Stimulated activated CD4-positive, alpha-beta T cell treated with anti-CD3 and anti-CD28 coated beads, Interleukin-15, amount 100 ng/mL, for 24 hours (primary cell): ENCODE measurements at places on chromosomes 1 and 21.

DNA sequence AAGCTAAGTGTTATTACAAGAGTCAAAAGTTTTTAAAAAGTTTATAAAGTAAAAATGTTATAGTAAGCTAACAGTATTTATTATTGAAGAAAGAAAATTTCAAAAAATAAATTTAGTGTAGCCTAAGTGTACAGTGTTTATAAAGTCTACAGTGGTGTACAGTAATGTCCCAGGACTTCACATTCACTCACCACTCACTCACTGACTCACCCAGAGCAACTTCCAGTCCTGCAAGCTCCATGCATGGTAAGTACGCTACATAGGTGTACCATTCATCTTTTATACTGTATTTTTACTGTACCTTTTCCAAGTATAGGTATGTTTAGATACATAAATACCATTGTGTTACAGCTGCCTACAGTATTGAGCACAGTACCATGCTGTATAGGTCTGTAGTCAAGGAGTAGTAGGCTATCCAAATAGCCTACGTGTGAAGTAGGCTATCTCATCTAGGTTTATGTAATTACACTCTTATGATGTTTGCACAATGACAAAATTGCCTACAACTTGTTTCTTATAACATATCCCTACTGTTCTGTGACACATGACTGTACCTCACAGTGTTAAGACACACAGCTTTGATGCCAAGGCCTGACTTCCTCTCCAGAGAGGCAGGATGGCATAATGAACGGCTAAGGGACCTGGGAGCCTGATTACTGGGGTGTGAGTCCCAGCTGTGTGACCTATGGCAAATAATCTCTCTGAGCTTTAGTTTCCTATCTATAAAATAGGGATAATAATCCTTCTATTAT, 12.7 kb downstream of the DHCR24 start:
- DNase-seq: no peak

DNA sequence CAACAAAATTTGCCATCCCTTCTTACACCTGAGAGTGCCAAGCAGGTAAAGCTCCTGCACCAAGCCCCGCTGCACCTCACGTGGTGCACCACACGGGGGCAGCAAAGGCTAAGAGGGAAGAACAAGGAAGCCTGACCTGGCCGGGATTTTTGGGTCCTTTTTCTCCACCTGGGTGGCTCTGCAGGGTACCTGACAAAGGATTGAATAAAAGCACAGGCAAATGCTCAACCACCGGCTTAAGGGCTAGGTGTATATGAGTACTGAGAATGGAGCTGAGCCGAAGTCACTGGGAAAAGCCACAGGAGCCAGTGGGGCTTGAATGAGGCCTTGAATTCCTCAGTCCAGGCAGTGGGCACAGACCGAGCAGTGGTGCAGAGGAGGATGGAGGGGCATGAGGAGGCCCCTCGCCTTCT, 36.4 kb downstream of the ZNF697 start:
- peak; percentile 83 for DNase-seq

- peak; percentile 74 for DNase-seq
Observed at GRCh38 chr1:116375887-116376728, 3.1 kb downstream of the ATP1A1 start.

DNA sequence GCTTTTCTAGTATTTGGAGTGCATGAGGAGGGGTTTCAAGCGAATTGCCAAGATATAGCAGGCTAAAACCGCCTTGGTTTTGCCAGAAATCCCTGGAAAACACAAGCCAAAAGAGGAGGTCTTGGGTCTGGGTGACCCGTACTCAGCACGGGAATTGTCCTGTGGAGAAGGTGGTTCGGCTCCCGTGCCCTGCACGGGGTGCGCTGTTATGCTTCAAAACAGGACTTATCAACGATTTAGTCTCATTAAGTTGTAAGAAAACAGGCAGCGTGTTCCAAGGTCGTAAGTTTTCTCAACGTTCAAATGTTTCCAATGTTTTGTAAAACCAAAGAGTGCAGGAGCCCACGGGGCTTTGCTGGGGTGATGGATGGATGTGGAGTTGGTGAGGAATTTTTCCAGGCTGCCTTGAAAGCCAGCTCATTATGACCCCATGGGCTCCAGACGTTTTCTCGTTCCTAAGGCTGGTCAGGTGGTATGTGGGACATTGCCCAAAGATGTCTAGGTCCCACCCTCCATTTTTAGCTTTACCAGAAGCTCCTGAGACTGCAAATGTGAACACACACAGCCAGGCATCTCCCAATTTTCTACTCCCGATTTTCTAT, 75.4 kb upstream of the CLDN14 start:
- DNase-seq: no peak

DNA sequence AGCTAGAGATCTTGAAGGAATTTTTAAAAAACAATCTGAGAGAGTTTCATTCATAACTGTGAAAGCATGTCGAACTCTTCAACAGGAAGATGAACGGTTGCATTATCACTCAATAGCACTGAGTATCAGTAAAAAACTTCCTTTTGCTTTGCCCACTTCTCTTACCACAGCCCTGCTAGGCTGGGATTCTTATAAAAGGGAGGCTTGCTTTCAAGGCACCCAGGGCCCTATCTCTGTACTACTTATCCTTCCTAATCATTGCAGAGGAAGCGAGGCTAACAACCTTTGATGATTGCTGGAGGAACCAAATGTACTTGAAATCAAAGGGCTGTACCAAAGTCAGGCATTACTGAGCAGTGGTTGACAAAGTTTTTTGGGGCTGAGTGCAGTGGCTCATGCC, 71.2 kb downstream of the SNRPE start:
- DNase-seq: no peak

DNA sequence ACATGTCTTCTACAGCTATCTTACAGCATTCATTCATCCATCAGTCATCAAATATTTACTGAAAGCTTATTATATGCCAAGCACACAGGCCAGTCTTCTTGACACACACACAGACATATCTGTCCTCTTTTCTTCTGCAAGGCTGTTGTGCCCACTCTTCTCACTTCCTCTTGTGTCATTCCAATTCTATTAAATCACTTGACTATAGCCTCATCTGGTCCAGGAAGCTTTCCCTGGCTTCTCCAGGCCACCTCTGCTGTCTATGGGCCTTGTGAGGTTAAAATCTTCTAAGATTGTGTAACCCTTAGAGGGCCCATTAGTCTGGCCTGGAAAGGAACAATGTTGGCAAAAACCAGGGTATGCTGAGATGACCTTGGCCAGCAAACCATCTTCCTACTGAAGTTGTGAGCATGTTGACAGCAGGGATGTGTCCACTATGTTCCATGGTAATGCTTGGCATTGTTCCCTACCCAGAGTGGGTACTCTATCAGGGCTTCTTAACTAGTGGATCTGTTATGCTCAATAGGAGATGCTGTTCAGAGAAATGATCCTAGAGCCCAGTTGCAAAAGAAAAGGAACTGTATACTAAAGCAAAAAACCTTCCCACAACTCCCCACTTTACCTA, 5.3 kb downstream of the TRAF3IP3 start:
- DNase-seq: no peak

- no peak for DNase-seq
Observed at GRCh38 chr1:146051452-146051851, 29.9 kb upstream of the HJV start.

- no peak for DNase-seq
Observed at GRCh38 chr1:101205457-101205856, 31.4 kb upstream of the S1PR1 start.

DNA sequence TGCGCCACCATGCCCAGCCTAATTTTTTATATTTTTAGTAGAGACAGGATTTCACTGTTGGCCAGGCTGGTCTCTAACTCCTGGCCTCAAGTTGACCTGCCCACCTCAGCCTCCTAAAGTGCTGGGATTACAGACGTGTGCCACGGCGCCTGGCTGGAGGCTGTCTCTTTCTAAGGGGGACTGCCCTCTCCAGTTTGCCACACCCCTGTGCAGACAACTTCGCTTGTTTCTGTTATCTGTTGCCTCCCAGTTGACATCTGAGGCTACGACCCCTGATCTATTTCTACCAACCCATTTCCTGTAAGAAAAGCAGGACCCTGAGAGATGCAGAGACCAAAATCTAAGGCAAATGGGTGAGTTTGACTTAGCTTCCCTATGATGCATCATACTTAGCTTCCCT, 24.0 kb upstream of the VASH2 start:
- no peak for DNase-seq

DNA sequence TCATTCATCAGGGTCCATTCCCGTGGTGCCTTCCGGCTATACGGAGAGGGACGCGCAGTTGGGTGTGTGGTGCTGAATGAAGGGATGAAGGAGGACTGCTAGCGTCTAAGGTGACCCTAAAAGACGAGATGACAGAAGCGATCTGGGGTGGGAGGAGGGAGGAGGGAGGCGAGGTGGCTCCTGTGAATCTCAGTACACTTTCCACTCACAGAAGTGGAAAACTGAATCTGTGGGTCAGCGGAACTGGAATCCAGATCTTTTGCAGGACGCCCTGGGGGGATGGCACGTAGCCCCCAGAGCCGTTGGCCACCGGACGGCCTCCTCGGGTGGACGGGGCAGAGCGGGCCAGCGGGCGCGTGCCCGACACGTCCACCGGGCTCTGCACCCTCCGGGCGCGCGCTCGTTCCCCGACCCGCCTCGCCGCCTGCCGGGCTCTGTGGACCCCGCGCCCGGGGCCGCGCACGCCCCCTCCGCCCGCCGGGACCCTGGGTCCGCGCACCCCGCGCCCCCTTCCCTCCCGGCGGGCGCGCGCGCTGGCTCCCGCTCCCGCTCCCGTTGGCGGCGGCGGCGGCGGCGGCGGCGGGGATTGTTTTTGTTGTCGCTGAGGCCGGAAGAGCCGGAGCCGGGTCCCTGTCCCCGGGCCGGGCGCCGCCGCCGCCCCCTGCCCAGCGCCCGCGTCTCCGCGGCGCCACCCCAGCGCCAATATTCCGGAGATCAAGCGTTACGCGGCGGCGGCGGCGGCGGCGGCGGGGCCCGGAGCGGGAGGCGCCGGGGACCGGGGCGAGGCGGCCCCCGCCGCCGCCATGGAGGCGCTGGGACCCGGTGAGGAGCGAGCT, at the start of gene AGO4:
TSS of gene AGO4 (plus strand) at position 403 of the 836 bp plus-strand sequence. CDS start at position 804, 401 bp downstream.
- peak; percentile 53 for DNase-seq

DNA sequence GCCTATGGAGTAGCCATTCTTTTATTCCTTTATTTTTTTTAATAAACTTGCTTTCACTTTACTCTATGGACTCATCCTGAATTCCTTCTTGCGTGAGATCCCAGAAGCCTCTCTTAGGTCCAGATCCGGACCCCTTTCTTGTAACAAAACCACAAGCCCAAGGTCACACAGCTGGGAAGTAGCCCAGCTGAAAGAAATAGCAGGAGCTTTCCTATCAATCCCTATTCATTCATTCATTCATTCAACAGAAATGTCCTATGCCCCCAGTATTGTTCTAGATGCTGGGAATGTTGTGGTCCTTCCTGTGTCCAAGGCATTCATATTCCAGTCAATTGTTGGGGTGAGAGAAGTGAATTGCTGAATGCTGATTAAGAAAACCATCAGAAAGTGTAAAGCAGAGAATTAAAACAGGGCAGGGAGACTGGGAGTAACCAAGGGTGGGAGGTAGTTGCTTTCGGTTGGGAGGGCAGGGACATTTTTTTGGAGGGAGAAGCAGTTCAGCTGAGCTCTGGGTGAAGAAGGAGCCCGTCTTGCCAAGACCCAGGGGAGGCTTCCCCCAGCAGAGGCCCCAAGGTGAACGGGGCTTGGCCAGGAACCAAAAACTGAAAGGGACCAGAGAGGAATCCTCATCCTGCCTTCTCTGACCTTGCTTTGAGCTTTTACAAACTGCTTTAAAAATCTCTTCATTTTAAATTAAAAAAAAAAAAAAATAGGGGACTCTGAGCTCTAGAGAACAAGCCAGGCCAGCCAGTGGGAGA, 10.8 kb downstream of the PLA2G2D start:
- DNase-seq: no peak

- no peak for DNase-seq
Observed at GRCh38 chr1:64511044-64511443, 41.1 kb downstream of the CACHD1 start.

DNA sequence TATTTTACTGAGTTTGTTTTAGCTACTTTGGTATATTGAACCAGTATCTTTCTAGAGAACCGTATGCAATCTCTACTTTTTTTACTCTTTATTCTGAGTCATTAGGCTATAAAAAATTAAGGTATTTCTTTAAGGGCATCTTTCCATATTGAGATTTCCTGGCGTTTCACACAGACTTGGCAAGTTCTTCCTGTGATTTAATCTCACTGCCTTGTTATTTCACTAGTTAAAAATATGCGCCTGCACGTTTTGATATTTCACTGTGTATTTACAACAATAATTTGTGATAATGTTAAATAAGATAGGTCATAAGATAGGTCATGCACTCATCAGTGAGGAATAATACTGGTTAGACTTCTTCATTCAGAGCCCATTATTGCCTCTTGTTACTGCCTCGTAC, 16.2 kb upstream of the CR1L start:
- no peak for DNase-seq

DNA sequence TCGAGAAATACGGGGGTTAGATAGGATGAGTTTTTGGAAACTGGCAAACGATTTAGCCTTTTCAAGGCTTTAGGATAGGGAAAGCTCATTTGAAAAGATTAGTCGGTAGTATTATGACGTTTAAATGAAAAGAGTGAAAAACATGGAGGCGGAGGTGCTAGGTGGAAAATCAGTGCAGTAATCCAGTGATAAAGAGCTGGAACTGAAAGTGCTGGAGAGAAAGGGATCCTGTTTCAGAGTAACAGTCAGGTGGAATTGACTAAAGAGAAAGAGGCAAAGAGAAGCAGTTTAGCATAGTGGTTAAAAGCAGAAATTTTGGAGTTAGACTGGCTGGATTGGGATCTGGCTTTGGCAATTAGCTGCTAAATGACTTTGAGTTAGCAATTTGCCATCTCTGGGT, 945 bp downstream of the WDR3 start:
- no peak for DNase-seq

- DNase-seq: no peak
Observed at GRCh38 chr1:178682886-178683285, 42.2 kb upstream of the RALGPS2 start.

- no peak for DNase-seq
Observed at GRCh38 chr1:201363467-201363866, 14.0 kb downstream of the TNNT2 start.

DNA sequence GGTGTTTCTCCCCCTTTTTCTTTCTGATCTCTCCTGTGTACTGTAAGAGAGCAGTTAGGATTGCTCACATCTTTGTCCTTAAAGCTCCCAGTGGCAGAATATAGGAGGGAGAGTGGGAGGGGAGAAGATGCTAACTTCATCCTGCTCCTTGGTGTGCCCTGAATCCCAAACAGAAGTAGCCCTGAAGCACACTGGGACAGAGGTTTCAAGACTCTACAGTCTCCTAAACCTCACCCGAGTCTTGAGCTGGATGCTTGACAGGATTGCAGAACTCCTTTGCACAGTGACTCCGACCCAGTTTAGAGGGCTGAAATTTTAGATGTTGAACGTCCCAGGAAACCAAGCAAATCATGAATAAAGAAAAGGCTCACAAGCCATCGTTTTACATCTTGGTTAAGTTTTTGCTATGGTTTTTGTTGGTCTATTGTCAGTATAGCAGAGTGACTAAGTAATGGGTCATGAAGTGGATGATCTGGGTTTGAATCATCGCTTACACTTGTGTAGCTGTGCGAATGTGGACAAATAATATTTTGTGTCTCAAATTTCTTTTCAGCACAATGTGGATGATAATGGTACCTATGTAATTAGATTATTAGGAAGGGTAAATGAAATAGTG, 37.5 kb downstream of the XCL2 start:
- DNase-seq: no peak

GRCh38 chr1:168582688-168583336, 6.4 kb downstream of the XCL1 start:
- no peak for DNase-seq
